ENCODE measurements at places on chromosomes 6 and 20. TPM values are rescaled to one million over a fixed set of nuclear protein-coding genes. Genes with fewer than 3 reads are reported as not detected.

DNA sequence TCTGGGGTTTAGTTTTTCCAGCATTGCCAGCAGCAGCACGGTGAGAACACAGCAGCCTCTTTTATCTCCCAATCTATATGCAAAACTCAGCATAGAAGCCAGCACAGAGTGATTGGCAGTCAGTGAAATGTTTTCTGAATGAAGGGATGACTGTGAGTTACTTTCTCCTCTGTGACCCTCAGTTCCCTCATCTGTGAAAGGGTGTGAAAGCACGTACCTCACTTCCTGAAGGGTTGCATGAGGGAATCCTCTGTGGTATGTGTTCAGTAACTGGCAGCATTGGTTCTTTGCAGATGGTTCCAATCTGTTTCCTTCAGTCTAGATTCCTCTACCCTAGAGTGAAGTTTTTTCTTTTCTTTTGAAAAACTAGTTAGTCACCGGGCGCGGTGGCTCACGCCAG, 40.0 kb downstream of the EFCAB8 start:
- H3K27me3 ChIP-seq: no peaks in the 10 kb centered on the region
- no peak for DNase-seq
- H3K36me3 ChIP-seq: no peaks in the 10 kb centered on the region
- no peak overlapping the region for H3K4me3 ChIP-seq

- DNase-seq: no peak
- H3K4me1 ChIP-seq: peaks cover 8% of the 10 kb centered on the region
- H3K27me3 ChIP-seq: no peaks in the 10 kb centered on the region
- H3K4me3 ChIP-seq: no peak overlapping the region
- H3K36me3 ChIP-seq: no peaks in the 10 kb centered on the region
Measured at GRCh38 chr6:13397359-13398068, 69.2 kb upstream of the TBC1D7 start.

DNA sequence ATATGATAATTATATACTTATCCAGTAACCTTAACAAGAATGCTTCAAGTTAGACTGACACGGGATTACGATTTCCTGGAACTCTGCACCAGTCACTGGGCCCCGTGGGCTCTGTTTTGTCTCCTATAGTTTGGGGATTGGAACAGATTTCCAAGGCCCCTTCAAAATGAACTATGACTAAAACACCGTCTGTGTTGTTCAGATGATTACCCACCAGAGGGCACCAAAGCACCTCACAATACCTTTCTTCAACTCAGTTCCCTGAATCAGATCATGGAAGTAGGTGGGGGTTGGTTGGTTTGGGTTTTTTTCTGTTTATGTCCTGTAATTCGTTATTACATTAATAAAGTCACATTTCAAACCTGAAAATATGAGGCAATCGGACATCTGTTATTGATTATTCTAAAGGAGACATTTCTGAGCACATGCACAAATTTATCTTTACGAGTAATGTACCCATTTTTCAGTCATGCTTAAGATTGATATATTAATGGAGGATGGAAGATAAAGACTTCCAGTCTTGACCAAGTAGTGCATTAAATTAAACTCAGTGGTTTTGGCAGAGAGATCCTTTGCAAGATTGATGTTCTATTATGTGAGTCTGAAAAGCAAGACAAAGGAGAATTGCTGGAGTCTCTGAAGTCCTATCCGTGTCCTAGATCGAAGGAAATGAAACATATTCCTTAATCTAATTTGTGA, 112.0 kb upstream of the COL21A1 start:
- H3K27me3 ChIP-seq: no peaks in the 10 kb centered on the region
- no peaks in the 10 kb centered on the region for H3K36me3 ChIP-seq
- H3K4me3 ChIP-seq: no peak overlapping the region
- peaks cover 21% of the 10 kb centered on the region for H3K4me1 ChIP-seq
- DNase-seq: peak; percentile 64

DNA sequence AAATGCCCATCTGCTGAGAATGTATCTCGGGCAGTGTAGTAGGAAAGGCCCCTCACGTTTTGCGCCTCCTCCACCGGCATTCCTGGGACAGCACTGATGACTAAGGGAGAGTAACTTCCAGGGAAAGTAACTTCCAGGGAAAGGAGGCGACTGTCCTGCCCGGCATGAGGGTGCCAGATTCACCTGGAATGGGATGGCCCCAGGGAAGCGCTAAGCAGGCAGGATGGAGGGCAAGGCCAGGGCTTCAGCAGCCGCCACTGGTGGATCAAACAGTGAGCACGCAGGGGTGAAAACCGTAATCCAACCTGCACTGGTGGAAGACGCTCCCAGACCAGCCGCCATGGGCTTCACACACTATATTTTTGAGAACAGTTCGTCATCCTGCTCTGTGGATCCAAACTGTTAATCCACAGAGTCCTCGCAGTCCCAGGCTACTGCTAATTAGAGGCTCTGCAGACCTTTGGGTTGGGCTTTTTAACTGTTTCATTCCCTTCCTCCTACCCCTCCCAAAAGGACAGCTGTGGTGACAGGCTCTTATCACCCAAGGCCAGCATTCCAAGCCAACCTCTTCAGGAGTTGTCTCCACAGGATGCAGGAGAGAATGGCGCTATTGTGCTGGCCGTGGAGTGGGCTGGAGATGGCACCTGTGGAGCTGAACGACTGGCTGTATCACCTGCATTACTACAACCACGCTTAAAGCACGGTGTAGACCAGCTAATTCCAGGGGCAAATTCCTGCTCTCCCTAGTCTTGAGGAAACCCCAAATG, 178.9 kb downstream of the DLL1 start:
- DNase-seq: no peak
- H3K4me3 ChIP-seq: no peak overlapping the region
- H3K36me3 ChIP-seq: no peaks in the 10 kb centered on the region
- H3K4me1 ChIP-seq: no peaks in the 10 kb centered on the region

- H3K27me3 ChIP-seq: no peaks in the 10 kb centered on the region
- peaks cover 54% of the 10 kb centered on the region for H3K36me3 ChIP-seq
- no peak overlapping the region for H3K27ac ChIP-seq
- H3K4me3 ChIP-seq: no peak overlapping the region
Measured at GRCh38 chr6:166333172-166333995, 9.0 kb downstream of the SFT2D1 start.

DNA sequence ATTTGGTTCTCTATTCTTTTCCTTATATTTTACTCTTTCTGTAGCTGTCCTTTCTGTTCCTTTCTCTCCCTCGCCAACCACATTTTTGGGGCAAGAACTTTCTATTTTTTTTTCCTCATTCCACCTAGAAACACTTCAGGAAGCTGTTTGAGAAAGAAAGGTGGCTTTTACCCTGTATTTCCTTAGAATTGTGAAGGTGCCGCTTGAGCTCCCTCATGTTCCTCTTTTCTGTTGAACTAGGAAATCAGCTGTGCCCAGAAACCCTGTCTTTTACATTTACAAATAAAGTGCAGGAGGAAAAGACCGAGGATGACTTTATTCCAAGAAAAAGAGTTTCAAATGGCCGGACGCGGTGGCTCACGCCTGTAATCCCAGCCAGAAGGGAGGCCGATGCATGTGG, 38.2 kb downstream of the OR2B2 start:
- DNase-seq: no peak
- H3K4me1 ChIP-seq: peaks cover 29% of the 10 kb centered on the region
- H3K27me3 ChIP-seq: no peaks in the 10 kb centered on the region
- H3K27ac ChIP-seq: peak overlapping the region; percentile 87
- H3K4me3 ChIP-seq: no peak overlapping the region
- no peaks in the 10 kb centered on the region for H3K36me3 ChIP-seq

GRCh38 chr6:157571269-157571668, 190.3 kb downstream of the ZDHHC14 start:
- no peak overlapping the region for H3K27ac ChIP-seq
- H3K4me1 ChIP-seq: no peaks in the 10 kb centered on the region
- H3K27me3 ChIP-seq: no peaks in the 10 kb centered on the region
- H3K4me3 ChIP-seq: no peak overlapping the region

DNA sequence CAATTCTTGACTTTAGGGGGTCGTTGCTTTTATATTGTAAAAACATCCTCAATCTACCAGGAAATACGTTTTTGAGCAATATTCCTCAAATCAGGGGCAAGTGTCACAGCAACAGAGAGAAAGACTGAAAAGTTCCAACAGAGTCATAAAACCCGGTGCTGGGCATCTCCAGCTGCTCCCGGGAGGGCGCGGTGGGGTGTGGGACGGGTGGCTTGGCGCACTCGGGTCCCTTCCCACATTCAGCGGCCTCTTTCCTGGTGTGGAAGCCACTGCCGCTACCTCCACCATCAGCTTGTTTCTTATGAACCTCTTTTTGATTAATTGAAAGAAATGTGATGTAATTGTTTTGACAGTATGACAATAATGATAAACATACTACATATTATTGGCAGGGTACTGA, 98.2 kb downstream of the IRF4 start:
- DNase-seq: no peak
- H3K27ac ChIP-seq: no peak overlapping the region
- H3K4me3 ChIP-seq: no peak overlapping the region
- H3K4me1 ChIP-seq: no peaks in the 10 kb centered on the region

DNA sequence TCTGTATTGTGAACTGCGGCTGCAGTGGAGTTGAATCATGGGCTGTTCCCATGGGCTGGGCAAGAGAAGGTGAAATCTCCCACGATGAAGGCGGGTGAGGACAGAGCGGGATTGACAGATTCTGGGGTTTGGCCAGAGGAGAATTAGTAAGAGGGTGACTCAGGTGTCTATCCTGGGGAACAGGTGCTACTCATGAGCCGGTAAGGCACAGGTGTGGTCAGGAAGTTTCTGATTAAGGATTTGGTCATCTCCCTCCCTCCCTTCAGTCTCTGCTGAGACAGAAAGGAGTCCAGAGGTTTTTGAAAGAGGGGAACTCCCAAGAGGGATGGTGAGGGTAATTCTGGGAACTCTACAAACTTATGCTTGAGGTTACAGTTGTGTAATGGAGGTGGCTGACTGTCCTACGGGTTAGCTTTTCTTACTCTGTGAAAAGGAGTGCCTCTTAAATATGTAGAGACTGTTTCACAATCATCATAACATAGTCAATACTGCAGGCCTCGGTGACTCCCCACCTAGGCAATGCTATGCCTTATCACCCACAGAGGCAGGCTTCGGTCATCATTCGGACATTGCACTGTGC, 31.5 kb downstream of the SERPINB1 start:
- H3K36me3 ChIP-seq: no peaks in the 10 kb centered on the region
- H3K27me3 ChIP-seq: no peaks in the 10 kb centered on the region
- H3K27ac ChIP-seq: no peak overlapping the region
- no peaks in the 10 kb centered on the region for H3K4me1 ChIP-seq
- H3K4me3 ChIP-seq: no peak overlapping the region

GRCh38 chr6:51349857-51350256, 531.2 kb downstream of the TFAP2B start:
- no peak overlapping the region for H3K4me3 ChIP-seq
- no peak for DNase-seq
- H3K36me3 ChIP-seq: no peaks in the 10 kb centered on the region
- H3K4me1 ChIP-seq: no peaks in the 10 kb centered on the region
- H3K27me3 ChIP-seq: no peaks in the 10 kb centered on the region
- no peak overlapping the region for H3K27ac ChIP-seq

- no peaks in the 10 kb centered on the region for H3K36me3 ChIP-seq
- H3K27me3 ChIP-seq: no peaks in the 10 kb centered on the region
Measured at GRCh38 chr20:60138256-60139220, 180.3 kb downstream of the CDH26 start.

GRCh38 chr20:11845340-11845739, 72.4 kb upstream of the BTBD3 start:
- H3K4me3 ChIP-seq: no peak overlapping the region
- H3K27me3 ChIP-seq: no peaks in the 10 kb centered on the region
- no peaks in the 10 kb centered on the region for H3K36me3 ChIP-seq
- peaks cover 16% of the 10 kb centered on the region for H3K4me1 ChIP-seq
- no peak for DNase-seq

DNA sequence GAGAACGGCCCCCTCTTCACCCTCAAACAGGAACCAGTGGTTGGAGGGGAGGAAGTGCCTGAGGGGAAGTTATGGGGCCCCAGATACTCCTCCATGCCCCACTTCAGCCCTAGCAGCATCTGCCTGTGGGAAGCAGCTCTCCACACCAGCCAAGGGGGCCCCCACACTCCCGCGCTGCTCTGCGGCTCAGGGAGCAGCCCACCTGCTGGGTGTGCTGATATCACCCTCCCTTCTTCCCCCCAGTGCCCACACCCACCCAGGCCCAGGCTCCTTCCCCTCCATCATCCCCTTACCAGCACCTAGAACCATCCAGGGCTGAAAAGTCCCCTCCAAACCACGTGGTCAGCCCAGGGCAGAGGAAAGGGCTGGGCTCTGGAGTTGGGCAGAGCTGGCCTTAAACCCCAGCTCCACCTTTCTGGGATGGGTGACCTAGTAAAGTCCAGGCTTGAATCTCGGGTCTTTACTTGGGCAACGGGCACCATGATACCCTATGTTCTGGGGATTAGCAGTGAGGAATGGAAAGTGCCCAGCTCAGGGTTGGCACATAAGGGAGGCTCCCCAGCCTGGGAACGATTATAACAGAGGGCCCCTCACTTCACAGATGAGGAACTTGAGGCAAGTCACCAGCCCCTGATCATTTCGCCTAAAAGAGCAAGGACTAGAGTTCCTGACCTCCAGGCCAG, 663 bp downstream of the LST1 start:
- DNase-seq: no peak
- H3K4me1 ChIP-seq: 0 out of 2 replicates have a peak, but pooled peaks cover under 1% of the 10 kb centered on the region
- no peak overlapping the region for H3K4me3 ChIP-seq
- no peak overlapping the region for H3K27ac ChIP-seq

- no peak overlapping the region for H3K27ac ChIP-seq
- H3K4me1 ChIP-seq: peaks cover 51% of the 10 kb centered on the region
- H3K27me3 ChIP-seq: no peaks in the 10 kb centered on the region
- H3K4me3 ChIP-seq: no peak overlapping the region
Measured at GRCh38 chr20:57055345-57055744, 211.1 kb downstream of the BMP7 start.

DNA sequence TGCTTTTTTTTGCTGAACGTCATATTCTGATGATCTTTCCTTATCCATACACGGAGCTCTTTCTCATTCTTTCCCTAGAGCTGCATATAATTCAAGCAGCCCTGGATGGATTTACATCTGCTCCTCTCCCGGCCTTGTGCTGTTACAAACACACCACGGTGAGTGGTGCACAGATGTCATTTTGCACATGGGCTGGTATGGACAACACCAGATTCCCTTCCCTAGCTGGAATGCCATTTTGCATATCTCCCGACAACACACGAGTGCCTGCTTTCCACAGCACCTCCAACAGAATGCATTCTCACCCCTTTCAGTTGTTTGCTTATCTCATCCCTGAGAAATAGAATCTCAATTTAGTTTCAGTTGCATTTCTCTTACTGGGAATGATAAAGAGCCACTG, 69.5 kb upstream of the AFDN start:
- no peak overlapping the region for H3K27ac ChIP-seq
- no peak overlapping the region for H3K4me3 ChIP-seq
- 0 out of 2 replicates have a peak, but pooled peaks cover 4% of the 10 kb centered on the region for H3K4me1 ChIP-seq
- no peaks in the 10 kb centered on the region for H3K36me3 ChIP-seq
- DNase-seq: no peak
- H3K27me3 ChIP-seq: no peaks in the 10 kb centered on the region

SLA2 gene
- total RNA-seq: not detected

COL11A2 gene
- total RNA-seq: not detected

ASIP gene
- total RNA-seq: not detected

PDYN gene
- total RNA-seq: not detected

ZSCAN23 gene
- total RNA-seq: 2.6 TPM

Measured in SJSA1 (cell line).